ENCODE measurements at places on chromosomes 7 and 10. TPM values are rescaled to one million over a fixed set of nuclear protein-coding genes. Genes with fewer than 3 reads are reported as not detected.

Gene FOXI2
- total RNA-seq, result not detected

Gene NKX1-2
- not detected for total RNA-seq

Gene TACC2
- 79.2 TPM for total RNA-seq

Gene ARHGEF35
- total RNA-seq, result 0.18 TPM

Gene OR6V1
- total RNA-seq, result not detected

Gene CTTNBP2
- total RNA-seq, result 0.52 TPM

Gene SPDYE2
- not detected for total RNA-seq

Gene ACSL5
- total RNA-seq, result 0.13 TPM

Gene C10orf71
- not detected for total RNA-seq

Gene FFAR4
- 0.13 TPM for total RNA-seq

Gene HTR7
- 0.13 TPM for total RNA-seq

Gene INMT
- total RNA-seq, result not detected

Gene HIBADH
- 44.4 TPM for total RNA-seq

Gene KDM7A
- 1.7 TPM for total RNA-seq

Gene OR2A5
- total RNA-seq, result not detected

Gene VSIR
- 26.3 TPM for total RNA-seq

Gene CLIP2
- 14.9 TPM for total RNA-seq

Gene GHRHR
- not detected for total RNA-seq

Gene FIGNL1
- 14.9 TPM for total RNA-seq

Gene SLC37A3
- total RNA-seq, result 29.6 TPM

Gene CROT
- total RNA-seq, result 6.4 TPM

Gene MACC1
- total RNA-seq, result not detected

Gene MRLN
- not detected for total RNA-seq

Gene IFIT3
- total RNA-seq, result 5.5 TPM

Gene PSTK
- total RNA-seq, result 5.6 TPM

Gene SLC39A12
- not detected for total RNA-seq

Gene KCP
- total RNA-seq, result 0.05 TPM

Gene AZGP1
- 0.13 TPM for total RNA-seq

Gene AEBP1
- total RNA-seq, result not detected

Gene WIPF3
- total RNA-seq, result 0.39 TPM

Gene PAPOLB
- not detected for total RNA-seq

Gene RTKN2
- 0.95 TPM for total RNA-seq

Gene FAM25C
- total RNA-seq, result not detected

Gene UPK3B
- total RNA-seq, result 17.2 TPM

Gene TAC1
- total RNA-seq, result not detected

Gene NYAP1
- 5.6 TPM for total RNA-seq

Gene TMEM176A
- not detected for total RNA-seq

Gene NME8
- not detected for total RNA-seq

Gene ACSM6
- not detected for total RNA-seq

Gene C1QL3
- not detected for total RNA-seq

Gene TMEM26
- 0.06 TPM for total RNA-seq

Gene NUPR2
- not detected for total RNA-seq

Gene SUN3
- not detected for total RNA-seq

Gene PLXNA4
- total RNA-seq, result 0.79 TPM

Gene ADARB2
- not detected for total RNA-seq
